Activated CD4-positive, alpha-beta T cell treated with anti-CD3 and anti-CD28 coated beads, Interleukin-2, amount 10 ng/mL, durations not matched to agents 24 days and 14 days (primary cell): ENCODE measurements at places on chromosomes 7 and 10. TPM values are rescaled to one million over a fixed set of nuclear protein-coding genes. Genes with fewer than 3 reads are reported as not detected.

DNA sequence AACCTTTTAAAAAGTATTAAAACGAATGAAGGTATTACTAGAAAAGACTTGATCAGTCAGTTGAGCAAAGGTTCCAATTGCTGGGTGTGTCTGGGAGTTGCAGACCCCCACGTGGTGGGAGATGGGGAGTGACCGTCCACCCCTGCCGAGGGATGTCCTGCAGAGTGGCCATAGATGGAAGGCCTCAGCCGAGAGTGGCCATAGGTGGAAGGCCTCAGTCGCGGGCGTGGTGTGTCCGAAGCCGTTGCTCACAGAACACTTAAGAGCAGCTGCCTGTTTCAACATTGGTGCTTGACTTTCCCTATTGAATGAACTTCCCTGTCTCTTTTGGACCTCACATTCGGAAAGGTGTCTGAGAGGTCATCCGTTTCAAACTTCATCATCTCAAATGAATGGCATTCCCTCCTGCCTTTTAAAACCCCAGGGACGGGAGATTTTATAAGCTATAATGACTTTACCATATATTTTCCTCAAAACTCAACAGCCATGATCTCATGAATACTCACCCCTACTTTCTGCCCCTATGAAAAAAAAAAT is 69.4 kb downstream of the CAMK1D start:
- H3K27ac ChIP-seq = peak overlapping the region; percentile 16
- peaks cover 14% of the 10 kb centered on the region for H3K4me1 ChIP-seq
- no peak overlapping the region for H3K4me3 ChIP-seq

DNA sequence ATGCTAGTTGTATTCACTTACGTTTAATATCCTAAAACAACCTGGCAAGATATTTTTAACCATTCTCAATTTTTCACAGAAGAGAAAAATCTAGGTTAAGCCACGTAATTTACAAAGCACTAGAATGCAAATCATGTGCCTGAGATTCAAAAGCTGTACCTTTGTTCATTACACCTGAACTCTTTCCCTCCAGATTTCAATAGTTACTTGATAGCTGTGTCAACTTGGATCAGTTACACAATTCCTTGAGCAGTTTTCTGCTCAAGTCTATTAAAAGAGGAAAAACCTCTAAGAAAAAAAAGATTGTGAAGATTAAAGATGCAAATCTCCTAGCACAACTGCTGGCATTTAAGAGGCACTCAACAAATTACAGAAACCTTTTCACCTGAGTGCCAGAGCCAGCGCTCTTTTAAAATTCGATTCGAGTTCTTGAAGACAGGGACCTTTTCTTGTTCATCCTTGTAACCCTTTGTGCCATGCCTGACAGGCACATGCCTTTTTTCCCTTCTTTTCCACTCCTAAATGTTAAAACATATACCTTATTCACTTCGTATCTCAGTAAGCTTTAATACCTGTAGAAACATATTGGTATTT is 886 bp downstream of the NSUN6 start:
- peaks cover 25% of the 10 kb centered on the region for H3K36me3 ChIP-seq
- H3K4me3 ChIP-seq = peak overlapping the region; percentile 95

GRCh38 chr7:105325216-105325904 is 63.4 kb downstream of the SRPK2 start:
- H3K4me3 ChIP-seq = no peak overlapping the region
- H3K4me1 ChIP-seq = peaks cover 19% of the 10 kb centered on the region
- H3K27ac ChIP-seq = no peak overlapping the region
- DNase-seq = no peak
- H3K27me3 ChIP-seq = no peaks in the 10 kb centered on the region
- peaks cover 4% of the 10 kb centered on the region for H3K36me3 ChIP-seq

DNA sequence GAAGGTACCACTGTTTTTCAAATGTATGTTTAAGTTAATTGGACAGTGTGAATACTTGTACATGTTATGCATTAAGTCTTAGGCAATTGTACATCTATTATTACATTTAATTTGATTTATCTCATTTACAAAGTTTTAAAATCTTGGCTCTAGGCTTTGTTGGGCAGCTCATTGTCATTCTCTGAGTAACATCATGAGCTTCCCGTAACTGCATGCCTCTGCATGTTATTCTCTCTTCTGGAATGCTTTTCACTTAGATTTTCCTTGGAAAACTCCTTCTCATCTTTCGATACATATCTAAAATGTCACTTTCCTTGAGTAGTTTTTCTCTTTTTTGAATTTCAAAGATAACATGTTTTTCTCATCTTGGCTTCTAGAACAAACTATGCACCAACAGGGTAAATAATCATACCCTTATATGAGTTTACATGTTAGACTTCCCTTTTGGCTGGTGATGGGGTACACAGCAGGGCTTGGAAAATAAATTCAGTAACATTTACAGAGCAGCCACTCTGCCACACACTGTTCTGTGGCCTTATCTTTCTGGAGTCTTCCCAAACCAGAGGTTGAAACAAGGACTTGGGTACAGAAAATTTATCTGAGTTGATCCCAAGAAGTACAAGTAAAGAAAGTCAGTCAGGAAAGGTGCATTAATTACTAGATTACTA is 42.2 kb upstream of the A1CF start:
- H3K4me1 ChIP-seq = no peaks in the 10 kb centered on the region
- no peak for DNase-seq
- H3K36me3 ChIP-seq = no peaks in the 10 kb centered on the region

- peak overlapping the region; percentile 95 for H3K4me3 ChIP-seq
- H3K4me1 ChIP-seq = peaks cover 40% of the 10 kb centered on the region
- no peaks in the 10 kb centered on the region for H3K27me3 ChIP-seq
- peaks cover 23% of the 10 kb centered on the region for H3K36me3 ChIP-seq
These were observed 1.0 kb downstream of the CYP51A1 start for GRCh38 chr7:92133133-92133736.

GRCh38 chr7:25989140-25989705 is 162.8 kb upstream of the NFE2L3 start:
- no peak for DNase-seq
- no peak overlapping the region for H3K4me3 ChIP-seq
- H3K27me3 ChIP-seq = peaks cover 30% of the 10 kb centered on the region
- no peaks in the 10 kb centered on the region for H3K36me3 ChIP-seq
- no peaks in the 10 kb centered on the region for H3K4me1 ChIP-seq
- H3K27ac ChIP-seq = no peak overlapping the region

DNA sequence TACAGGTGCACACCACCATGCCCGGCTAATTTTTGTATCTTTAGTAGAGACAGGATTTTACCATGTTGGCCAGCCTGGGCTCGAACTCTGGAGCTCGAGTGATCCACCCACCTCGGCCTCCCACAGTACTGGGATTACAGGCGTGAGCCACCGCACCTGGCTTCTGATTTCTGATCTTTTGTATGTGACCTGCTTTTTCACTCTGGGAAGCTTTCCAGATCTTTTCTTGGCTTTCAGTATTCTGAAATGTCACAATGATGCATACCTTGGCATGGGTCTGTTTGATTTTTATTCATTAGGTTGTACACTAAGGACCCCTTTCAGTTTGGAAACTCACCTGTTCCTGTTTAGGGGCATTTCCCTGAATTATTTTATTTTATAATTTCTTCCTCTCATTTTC is 41.6 kb downstream of the PROSER2 start:
- no peaks in the 10 kb centered on the region for H3K36me3 ChIP-seq
- no peak overlapping the region for H3K27ac ChIP-seq
- no peak for DNase-seq
- H3K4me1 ChIP-seq = peaks cover 17% of the 10 kb centered on the region
- peaks cover 66% of the 10 kb centered on the region for H3K27me3 ChIP-seq

DNA sequence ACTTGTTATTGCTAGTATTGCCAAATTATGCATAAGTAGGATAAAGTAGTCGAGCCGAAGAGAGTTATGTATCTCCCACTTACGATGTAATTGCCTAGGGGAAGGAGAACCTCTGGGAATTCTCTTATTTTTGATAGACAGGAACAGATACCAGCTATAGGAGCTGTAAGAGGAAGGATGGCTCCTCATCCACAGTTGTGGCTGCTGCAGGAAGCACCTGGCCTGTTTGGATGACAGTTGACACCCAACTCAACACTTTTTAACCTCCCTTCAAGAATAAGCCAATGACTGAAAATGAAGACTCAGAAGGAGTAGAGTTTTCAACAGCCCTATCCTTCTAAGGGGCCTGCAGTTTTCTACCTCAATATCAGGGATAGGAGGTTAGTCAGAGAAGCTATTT is 6.3 kb downstream of the DYDC1 start:
- no peak for DNase-seq
- H3K4me3 ChIP-seq = no peak overlapping the region
- H3K4me1 ChIP-seq = no peaks in the 10 kb centered on the region
- H3K27ac ChIP-seq = no peak overlapping the region

DNA sequence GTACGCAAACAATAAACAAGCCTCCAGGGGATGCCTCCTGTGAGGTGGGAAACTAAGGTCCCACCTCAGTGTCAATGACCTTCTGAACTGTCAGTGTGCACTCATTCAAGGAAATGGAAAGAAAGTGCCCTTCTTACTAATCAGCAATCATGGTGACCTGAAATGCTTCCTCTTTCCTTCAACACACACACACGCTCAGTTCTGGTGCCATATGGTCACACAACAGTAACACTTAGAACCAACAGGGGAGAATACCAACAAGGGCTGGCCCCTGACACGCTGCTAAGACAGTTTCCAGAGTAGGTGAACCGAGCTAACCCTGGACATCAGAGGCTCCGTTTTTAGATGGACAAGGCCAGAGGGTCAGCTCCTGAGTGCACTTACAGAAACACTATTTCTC is 42.1 kb upstream of the EFCAB10 start:
- DNase-seq = no peak
- H3K4me3 ChIP-seq = no peak overlapping the region
- H3K27me3 ChIP-seq = no peaks in the 10 kb centered on the region
- no peak overlapping the region for H3K27ac ChIP-seq
- peaks cover 32% of the 10 kb centered on the region for H3K36me3 ChIP-seq
- no peaks in the 10 kb centered on the region for H3K4me1 ChIP-seq

DNA sequence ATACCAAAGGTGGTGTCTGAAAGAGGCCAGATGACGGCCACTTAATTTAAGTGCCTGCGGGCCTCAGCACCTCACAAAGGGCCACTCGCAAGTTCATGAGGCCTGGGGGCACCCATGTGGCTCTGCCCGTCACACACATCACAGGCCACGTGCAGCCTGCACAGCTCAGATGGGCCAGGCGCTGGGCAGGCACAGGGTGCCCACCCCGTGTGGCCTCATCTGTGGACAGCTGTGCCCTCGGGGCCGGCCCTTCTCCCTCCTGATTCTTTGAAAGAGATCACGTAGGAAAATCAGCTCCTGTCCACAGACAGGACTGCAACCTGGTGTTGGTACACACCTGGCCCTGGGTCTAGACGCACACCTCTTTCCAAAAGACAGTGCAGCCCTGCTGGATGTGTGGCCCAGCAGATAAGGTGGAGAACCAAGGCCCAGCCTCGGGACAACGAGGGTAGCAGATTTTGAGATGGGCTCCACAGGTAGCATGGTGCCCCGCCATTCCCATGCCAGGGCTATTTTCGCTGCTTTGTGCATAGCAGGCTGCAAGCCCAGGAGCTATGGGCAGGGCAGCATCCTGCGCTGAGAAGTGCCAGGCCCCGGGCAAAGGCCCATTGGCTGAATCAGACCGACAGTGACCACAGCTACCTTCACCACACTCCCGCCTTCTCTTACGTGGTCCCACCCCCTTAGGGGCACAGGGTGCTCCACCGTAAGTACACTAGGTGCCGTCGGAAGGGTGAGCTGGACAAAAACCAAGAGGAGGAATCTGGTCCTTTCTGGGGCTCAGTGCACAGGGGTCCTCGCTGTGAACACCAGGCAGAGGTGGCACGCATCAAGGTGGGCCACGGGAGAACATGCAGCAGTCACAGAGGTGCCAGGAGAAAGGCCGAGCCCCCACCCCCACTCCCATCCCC is 124.5 kb downstream of the EBF3 start:
- H3K27ac ChIP-seq = no peak overlapping the region
- no peak overlapping the region for H3K4me3 ChIP-seq
- no peak for DNase-seq

- H3K36me3 ChIP-seq = no peaks in the 10 kb centered on the region
- DNase-seq = no peak
- H3K4me3 ChIP-seq = no peak overlapping the region
- peaks cover 2% of the 10 kb centered on the region for H3K27me3 ChIP-seq
- H3K27ac ChIP-seq = no peak overlapping the region
These were observed 509.9 kb upstream of the GALNT17 start for GRCh38 chr7:70621954-70622600.

- no peaks in the 10 kb centered on the region for H3K36me3 ChIP-seq
- H3K27ac ChIP-seq = no peak overlapping the region
- DNase-seq = no peak
- H3K4me3 ChIP-seq = no peak overlapping the region
- no peaks in the 10 kb centered on the region for H3K27me3 ChIP-seq
These were observed 116.8 kb downstream of the IQUB start for GRCh38 chr7:123417580-123417979.

DNA sequence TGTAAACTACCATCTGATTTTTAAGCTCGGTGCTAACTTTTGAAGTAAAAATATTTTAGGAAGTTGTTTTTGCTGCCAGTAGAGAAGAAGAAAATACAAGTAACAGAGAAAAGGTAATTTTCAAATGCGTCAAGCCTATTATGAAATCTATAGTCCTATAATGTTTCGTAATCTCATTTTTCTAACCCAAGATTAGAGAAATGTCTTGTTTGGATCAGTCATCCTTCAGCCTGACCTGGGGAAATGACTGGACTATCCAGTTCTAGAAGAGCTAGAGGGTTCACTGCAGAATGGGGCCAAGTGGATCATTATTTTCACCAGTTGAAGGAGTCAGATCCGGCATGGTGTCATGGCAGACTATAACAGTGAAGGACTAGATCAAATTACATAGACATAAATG is 62.7 kb upstream of the FGL2 start:
- no peaks in the 10 kb centered on the region for H3K27me3 ChIP-seq
- H3K4me1 ChIP-seq = peaks cover 11% of the 10 kb centered on the region
- H3K36me3 ChIP-seq = peaks cover 3% of the 10 kb centered on the region
- DNase-seq = no peak

DNA sequence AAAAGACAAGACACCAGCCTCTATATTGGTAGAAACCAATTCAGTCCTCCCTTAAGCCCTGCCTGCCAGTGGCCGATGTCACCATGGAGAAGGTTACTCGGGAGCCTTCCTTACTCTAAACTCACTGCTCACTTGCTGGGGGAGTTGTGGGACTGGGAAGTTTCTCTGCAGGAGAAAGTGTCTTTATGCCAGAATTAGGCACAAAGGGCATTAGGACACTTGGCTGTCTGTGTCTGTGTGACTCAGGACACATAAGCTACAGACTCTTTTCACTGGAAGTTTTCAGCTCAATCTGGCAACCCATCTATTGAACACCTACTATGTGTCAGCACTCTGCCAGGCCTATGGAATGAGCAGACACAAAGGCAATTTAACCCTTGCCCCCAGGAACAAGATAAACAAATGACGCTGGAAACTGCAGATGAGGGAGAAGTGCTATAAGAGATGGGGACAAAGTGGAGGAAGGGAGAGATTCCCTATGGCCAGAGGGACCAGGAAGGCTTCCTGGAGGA is 49.5 kb upstream of the CACUL1 start:
- DNase-seq = no peak
- no peaks in the 10 kb centered on the region for H3K4me1 ChIP-seq
- peaks cover 5% of the 10 kb centered on the region for H3K27me3 ChIP-seq
- H3K4me3 ChIP-seq = no peak overlapping the region
- H3K27ac ChIP-seq = no peak overlapping the region

GRCh38 chr7:93897680-93898079 is 7.1 kb upstream of the TFPI2 start:
- no peak for DNase-seq
- H3K4me3 ChIP-seq = no peak overlapping the region
- H3K27me3 ChIP-seq = peaks cover 14% of the 10 kb centered on the region
- no peaks in the 10 kb centered on the region for H3K4me1 ChIP-seq
- no peaks in the 10 kb centered on the region for H3K36me3 ChIP-seq

PAX4 gene
- total RNA-seq = not detected in 2 replicates

SPDYE1 gene
- total RNA-seq = not detected in 2 replicates

ADRB1 gene
- total RNA-seq = not detected in 2 replicates

FLNC gene
- 0.02 and 0.09 TPM in 2 replicates for total RNA-seq

PDE1C gene
- total RNA-seq = not detected in 2 replicates
